Heart right ventricle (tissue), 16 donors: ENCODE measurements at places on chromosomes 1 and 21. TPM values are rescaled to one million over a fixed set of nuclear protein-coding genes. Genes with fewer than 3 reads are reported as not detected.

SORT1 gene
- 122 TPM for total RNA-seq

- DNase-seq: no peak
- H3K4me3 ChIP-seq: peak overlapping the region; percentile 54
- no peaks in the 10 kb centered on the region for H3K36me3 ChIP-seq
- H3K4me1 ChIP-seq: peaks cover 2% of the 10 kb centered on the region
Observed at GRCh38 chr1:198934426-198934825, 295.6 kb downstream of the PTPRC start.

DNA sequence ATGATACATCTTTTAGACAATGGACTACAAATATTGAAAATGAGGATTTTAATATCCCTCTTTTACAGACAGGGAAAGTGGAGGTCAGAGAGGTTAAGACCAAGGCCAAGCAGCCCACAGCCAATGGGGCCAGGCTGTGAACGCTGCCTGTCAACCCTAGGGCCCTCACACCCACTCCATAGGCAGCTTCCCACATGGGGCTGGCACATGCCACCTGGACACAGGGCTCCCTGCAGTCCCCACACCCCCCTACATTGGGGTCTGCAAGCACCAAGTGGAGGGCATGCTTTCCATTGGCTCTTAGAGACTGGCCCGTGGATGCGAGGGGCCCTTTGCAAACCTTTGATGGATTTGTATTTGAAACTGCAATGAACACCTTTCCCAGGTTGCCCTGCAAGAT, 348.5 kb upstream of the VAMP3 start:
- no peak for DNase-seq
- no peaks in the 10 kb centered on the region for H3K4me1 ChIP-seq
- H3K4me3 ChIP-seq: no peak overlapping the region
- H3K36me3 ChIP-seq: no peaks in the 10 kb centered on the region
- no peaks in the 10 kb centered on the region for H3K27me3 ChIP-seq

- no peaks in the 10 kb centered on the region for H3K36me3 ChIP-seq
- peaks cover 61% of the 10 kb centered on the region for H3K4me1 ChIP-seq
- DNase-seq: peak; percentile 50
- no peak overlapping the region for H3K4me3 ChIP-seq
- H3K27ac ChIP-seq: peak overlapping the region; percentile 90
Observed at GRCh38 chr1:205914730-205915129, 28.5 kb downstream of the SLC26A9 start.

GRCh38 chr1:198024782-198025181, 107.6 kb downstream of the LHX9 start:
- H3K4me3 ChIP-seq: no peak overlapping the region
- H3K4me1 ChIP-seq: no peaks in the 10 kb centered on the region

- DNase-seq: no peak
- H3K36me3 ChIP-seq: no peaks in the 10 kb centered on the region
- H3K27ac ChIP-seq: no peak overlapping the region
- no peak overlapping the region for H3K4me3 ChIP-seq
- no peaks in the 10 kb centered on the region for H3K27me3 ChIP-seq
Observed at GRCh38 chr1:186187601-186188000, 187.5 kb downstream of the TPR start.
